ENCODE measurements at places on chromosomes 13 and 19.

- DNase-seq = no peak
Measured at GRCh38 chr13:93709506-93710244, 483.1 kb downstream of the GPC6 start.

GRCh38 chr19:17321655-17322489 is 12.5 kb downstream of the DDA1 start:
- no peak for DNase-seq

GRCh38 chr13:75507027-75508001 is 25.3 kb upstream of the TBC1D4 start:
- DNase-seq = peak; percentile 53

GRCh38 chr13:23789576-23790346 is 99.4 kb downstream of the MIPEP start:
- DNase-seq = no peak

- DNase-seq = no peak
Measured at GRCh38 chr13:47959468-47960247, 41.4 kb downstream of the SUCLA2 start.

GRCh38 chr13:57627663-57628062 is 3.9 kb upstream of the PCDH17 start:
- DNase-seq = peak; percentile 15

DNA sequence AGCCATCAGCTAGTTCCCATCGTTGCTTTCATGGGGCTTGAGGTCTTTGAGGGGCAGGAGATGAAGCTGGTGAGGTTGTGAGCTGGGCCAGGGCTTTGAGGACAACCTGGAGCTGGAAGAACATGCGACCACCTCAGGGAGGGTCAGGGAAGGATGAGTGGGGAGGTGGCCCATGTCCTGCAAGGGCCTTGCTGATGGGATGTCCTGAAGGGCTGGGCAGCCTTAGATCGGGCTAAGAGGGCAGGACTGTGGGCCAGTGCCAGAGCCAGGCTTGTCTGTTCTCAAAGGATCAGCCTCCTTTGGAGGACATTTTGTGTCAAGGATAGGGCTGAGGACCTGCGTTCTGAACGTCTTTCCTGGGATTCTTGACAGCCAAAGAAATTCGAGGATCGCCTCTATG is 10.5 kb downstream of the CYTH2 start:
- DNase-seq = no peak

DNA sequence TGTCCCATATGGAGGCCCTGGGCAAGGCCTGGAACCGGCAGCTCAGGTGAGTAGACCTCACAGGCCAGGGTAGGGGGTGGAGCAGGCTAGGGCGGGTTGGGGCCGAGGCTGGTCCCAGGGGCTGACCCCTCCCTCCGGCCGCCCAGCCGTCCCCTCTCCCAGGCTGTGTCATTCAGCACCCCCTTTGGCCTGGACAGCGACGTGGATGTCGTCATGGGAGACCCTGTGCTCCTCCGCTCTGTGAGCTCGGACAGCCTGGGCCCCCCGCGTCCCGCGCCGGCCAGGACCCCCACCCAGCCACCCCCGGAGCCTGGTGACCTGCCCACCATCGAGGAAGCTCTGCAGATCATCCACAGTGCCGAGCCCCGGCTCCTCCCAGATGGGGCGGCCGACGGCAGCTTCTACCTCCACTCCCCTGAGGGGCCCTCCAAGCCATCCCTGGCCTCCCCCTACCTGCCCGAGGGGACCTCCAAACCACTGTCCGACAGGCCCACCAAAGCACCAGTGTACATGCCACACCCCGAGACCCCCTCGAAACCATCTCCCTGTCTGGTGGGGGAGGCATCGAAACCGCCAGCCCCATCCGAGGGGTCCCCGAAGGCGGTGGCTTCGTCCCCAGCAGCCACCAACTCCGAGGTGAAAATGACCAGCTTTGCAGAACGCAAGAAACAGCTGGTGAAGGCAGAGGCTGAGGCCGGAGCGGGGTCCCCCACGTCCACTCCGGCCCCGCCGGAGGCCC is 16.0 kb downstream of the CAMSAP3 start:
- DNase-seq = no peak

DNA sequence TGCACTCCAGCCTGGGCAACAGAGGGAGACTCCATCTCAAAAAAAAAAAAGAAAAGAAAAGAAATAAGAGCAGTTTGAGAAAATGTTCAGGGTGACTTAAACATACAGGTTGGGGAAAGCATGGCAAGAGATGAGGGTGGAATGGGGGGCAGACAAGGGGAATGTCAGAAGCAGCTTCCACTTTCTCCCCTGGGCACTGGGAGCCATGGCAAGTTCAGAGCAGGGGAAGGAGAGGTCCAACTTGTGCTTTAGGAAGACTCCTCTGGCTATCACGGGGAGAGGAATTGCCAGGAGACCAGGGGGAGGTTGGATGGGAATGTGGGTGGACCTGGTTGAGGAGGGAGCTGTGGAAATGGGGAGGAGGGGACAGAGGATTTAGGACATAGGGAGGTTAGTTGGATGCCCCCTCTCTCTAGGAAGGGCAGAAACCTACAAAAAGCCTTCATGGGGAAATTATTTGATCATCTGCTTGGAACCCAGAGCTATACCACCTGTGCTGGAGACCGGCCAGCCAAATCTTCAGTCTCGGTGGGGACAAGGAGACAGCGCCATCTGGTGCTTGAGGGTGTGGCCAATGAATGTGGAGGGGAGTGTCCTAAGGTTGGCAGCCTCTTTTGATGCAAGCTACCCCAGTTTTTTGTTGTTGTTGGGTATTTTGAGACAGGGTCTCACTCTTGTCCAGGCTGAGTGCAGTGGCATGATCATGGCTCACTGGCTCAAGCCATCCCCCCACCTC is 7.3 kb upstream of the STRN4 start:
- DNase-seq = peak; percentile 59

GRCh38 chr19:6041071-6041470 is 63.1 kb upstream of the RANBP3 start:
- DNase-seq = no peak

GRCh38 chr19:46014941-46015686 is 7.7 kb downstream of the PGLYRP1 start:
- peak; percentile 57 for DNase-seq

DNA sequence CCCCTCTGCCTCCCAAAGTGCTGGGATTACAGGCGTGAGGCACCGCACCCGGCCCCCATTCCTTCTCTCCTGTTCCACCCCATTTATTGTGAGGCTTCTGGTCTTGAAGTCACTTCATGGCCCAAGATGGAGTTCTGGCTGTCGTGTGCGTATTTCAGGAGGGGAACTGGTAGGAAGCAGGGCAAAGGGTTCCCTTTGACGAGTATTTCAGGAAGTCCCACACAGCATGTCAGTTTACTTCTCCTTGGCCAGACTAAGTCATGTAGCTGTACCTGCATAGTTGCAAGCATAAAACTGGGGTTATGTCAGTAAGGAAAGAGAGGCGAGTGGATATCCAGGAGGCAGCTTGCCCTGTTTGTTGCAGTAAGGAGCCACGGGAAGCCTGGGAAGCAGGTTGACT is 10.1 kb downstream of the WDR62 start:
- peak; percentile 23 for DNase-seq

DNA sequence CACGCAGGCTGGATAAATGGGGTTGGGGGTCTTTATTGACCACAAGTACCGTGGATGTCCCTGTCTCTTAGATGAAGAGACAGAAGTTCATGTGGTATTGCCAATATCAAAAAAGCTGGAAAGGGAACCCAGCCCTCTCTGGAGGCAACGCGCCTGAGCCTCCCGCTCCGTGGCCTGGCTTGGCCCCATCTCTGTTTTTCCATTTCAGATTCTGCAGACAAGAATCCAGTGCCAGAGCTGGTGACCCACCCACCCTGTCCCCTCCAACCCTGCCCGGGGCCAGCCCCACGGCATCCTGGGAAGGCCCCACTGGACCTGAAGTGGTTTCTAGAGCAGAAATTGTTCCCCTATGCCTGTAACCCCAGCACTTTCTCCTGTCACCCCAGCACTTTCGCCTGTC is 57.7 kb downstream of the PTPRS start:
- DNase-seq = no peak

- no peak for DNase-seq
Measured at GRCh38 chr13:112194167-112194530, 127.2 kb downstream of the SOX1 start.

- no peak for DNase-seq
Measured at GRCh38 chr13:24097667-24098066, 62.9 kb upstream of the SPATA13 start.

GRCh38 chr19:12778905-12779161 is 3.5 kb upstream of the HOOK2 start:
- no peak for DNase-seq

DNA sequence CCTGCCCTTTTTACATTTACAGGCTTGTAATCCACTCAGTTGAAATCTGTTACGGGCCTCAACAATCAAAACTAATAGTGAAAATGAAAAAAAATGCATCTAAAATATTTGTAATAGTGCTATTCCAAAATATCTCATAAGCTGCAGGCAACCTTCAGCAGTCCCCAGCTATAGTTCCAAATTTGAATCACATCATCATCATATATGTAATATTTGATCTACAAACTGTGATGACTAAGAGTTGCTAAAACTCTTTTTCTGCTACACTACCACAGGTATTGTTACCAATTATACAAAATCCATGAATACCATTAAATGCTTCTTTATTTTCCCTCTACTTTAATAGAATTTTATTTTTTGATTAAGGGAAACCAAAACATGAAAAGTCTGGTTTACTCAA is 121.4 kb upstream of the RFC3 start:
- DNase-seq = no peak

DNA sequence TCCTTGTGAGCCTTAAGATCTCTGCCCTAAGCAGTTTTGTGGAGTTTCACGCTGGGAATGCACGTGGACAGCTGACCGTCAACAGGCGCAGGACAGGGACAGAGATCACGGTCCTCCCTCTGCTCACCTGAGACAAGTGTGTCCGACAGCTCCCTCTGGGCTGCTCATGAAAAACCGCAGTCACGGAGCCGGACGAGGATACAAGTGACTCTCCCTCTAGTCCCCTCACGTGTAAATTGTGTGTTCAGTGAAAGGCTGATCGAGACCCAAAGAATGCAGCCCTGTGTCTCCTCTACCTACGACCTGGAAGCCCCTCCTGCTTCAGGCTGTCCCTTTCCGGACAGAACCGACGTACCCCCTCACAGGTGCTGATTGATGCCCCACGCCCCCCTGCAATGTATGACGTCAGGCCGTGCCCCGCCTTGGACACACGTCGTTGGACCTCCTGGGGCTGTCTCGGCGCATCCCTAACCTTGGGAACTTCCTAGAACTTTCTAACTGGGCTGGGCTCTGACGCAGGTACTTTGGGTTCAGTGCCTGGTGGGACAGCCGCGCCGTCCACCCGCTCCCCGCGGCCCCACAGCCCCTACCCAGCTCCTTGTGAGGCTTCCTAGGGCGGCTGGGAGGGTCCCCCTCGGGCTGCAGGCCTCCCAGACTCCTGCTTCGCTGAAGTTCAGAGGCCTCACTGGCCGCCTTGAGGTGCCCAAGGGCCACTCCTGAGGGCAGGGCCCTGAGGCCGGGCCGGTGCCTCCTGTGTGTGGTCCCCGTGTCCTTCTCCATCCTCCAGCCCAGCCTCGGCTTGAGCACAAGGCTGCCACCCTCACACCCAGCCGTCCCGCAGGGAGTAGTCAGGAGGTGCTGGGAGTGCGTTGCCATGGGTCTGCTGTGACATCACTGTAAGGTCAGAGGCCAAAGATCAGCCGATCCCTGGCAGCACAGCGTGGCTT is at the start of gene C13orf46:
Gene C13orf46, minus strand, starts transcription at position 859 of the 947 bp plus-strand sequence. Its CDS starts 79 bp downstream, at position 780.
- no peak for DNase-seq

DNA sequence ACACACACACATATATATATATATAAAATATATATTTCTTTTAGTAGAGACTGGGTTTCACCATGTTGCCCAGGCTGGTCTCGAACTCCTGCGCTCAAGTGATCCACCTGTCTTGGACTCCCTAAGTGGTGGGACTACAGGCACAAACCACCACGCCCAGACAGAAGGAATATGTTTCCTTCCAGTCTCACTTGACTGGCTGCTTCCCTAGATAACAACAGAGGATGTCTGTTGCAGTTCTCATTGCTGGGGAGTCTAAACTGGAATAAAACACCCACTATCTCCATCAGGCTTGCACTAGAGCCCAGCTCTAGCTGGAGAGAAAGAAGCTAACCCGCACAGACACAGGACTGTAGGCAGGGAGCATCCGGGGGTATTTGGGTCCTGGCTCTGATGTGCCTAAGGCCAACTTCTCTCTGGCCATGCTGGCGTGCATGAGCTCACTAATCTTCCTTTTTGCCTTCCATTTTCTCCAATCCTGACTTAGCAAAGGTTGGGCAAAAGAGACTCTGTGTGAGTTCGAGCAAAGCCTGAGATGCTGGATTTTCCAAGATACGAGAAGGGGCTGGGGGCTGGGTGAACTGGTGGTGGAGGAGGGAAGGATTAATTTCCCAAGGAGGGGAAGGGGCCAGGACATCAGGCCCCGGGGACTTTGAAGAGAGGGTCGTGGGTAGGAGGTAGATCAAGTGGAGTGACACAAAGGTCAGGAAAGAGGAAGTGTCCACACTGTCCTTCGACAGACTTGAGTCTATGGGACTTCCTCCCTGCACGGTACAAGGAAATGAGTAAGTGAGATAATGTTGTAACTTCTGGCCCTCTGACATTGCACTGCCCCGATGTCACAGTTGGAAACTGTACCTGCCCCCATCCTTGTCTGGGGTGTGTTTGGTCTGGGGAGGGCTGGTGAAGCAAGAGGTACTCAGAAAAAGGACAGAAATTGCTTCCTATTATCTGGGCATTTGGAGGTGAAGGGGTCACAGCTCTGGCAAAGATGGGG is 22.5 kb upstream of the ALOX5AP start:
- DNase-seq = peak; percentile 97

DNA sequence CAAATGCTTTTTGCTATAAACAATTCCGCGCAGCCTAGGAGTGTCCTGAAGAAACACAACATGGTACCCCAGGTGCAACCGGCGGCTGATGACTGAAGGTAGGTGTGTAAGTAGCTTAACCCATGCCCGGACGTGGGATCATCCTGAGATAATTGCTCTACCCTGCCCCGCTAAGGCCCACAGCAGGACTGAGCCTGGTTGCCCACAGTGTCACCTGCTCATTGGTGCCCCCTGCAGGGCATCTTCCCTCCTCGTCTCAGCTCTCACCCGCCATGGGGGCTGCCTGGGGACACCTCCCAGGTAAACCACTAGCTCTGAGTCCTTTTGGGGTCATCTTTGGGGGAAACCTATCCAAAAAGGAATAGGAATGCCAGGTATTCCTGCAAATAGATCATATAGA is 22.3 kb downstream of the TMEM161A start:
- DNase-seq = peak; percentile 32

DNA sequence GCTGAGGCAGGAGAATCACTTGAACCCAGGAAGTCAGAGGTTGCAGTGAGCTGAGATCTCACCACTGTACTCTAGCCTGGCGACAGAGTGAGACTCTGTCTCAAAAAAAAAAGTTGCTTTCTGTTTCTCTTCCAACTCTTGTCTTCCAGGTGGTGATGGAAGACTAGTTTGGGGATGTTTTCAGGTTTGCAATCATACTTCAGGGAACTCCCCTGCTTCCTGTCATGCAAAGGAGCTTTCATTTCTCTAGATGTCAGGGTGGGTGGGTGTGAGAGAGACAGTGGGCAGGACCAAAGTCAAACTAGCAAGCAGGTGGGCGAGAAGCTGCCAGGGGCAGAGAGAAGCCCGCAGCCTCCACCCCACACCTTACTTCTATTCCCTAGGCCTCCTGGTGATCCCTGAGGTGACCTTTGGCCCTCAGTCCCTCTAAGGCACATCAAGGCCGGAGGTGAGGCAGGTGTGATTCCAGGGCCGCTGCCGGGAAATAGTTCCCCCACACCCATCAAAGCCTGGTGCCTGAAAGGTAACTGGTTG is 25.7 kb downstream of the CCNE1 start:
- peak; percentile 2 for DNase-seq
